Cerebellum (tissue), 4 donors: ENCODE measurements at places on chromosomes 4 and X. TPM values are rescaled to one million over a fixed set of nuclear protein-coding genes. Genes with fewer than 3 reads are reported as not detected.

DNA sequence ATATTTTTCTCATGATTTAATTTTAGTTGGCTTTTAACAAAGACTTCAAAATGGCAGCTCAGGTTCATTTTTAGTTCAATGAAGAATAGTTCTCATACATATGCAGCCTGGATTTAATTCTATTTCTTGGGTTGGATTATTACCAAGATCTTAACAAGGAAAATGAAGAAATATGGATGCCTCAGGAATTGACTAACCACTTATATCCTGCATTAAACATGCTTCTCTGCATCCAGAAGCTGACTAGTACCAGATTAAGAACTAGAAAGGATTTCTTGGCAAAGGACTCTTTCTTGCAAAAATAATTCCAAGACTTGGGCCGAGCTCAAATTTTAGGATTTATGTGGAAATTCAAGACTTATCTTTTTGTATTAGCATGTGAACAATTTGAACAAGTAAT is 5.6 kb upstream of the KLHL2 start:
- no peak for DNase-seq

DNA sequence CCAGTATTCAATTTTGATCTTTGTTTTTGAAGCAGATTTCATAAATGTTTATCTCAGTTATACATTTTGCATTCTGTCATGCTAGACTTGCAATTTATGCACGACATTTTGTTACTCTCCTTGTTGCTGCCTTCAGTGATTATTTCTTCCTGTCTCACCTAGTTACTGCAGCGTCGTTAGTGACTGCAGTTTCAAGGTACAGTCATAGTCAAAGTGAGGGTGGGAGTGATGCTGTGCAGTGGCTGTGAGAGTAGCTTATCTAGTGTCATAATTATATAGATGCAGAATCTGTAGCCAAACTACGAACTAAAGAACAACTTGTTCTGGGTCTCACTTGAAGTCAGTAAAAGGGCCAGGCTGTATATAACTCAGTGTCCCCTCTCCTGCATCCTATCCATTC is 69.8 kb downstream of the GPR101 start:
- no peak for DNase-seq

Gene SOD3
- 0.54 TPM for total RNA-seq

Gene GPRIN3
- total RNA-seq, result 36.8 TPM

DNA sequence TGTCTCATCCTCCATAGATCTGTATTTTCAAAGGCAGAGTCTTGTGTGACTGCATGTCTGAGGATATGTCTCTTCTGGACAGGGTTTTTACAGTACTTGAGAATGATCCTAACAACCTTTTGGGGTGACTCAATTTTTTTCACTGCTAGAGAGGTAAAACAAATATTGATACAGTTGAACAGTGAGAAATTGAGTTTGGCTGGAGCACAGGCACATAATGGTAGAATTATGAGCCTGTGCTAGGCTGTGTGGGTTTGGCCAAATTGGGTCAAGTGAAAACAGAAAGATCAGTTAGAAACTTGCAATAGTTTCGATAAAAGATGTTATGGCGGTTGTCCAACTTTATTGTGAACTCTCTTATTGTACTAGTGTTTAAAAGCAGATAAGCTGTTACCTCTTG is 23.3 kb upstream of the EOLA2 start:
- no peak for DNase-seq

- DNase-seq, result no peak
These were observed 48.2 kb upstream of the TLR2 start for GRCh38 chr4:153635846-153636245.

DNA sequence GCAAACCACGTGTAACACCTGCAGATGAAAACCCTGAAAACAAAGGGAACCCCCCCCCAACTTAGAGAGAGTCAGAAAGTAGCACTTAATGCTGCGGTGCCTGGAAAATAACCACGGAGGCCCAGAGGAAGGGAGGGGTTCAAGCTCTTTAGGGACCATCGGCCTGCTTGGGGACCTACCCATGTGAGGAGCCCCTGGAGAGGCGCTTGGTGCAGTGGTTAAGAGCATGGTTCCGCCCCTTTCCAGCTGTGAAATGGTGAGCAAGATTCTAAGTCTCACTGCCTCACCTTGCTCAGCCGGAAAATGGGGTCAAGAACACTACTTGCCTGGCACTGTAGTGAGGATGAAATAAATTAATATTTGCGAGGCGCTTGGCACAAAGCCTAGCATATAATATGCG is 13.8 kb downstream of the SLC25A5 start:
- DNase-seq, result no peak

Gene FGD1
- total RNA-seq, result 10.3 TPM

DNA sequence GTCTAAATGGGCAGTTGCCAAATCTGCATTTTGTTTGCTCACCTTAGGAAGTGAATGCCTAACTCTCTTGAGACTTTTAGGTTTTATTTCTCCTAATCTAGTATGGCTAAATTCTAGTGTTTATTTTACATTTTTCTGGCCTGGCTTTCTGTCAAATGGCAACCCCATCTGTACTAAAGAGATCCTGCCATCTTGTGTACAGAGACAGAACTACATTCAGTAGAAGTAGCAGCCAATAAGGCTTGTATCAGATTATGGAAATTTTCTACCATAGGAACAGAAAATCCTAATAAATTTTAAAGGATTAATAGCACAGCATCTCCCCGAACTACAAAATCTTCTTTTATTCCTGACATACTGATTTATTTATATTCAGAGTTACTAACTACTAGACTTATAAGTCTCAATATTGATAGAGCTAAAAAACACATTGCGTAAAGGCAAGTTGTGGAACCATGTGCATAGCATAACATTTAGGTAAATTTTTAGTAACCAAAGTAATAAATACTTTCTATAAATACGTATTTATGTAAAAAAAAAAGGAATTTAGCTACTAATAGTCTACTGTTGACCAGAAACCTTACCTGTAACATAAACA is 45.5 kb downstream of the TMEM144 start:
- DNase-seq, result peak; percentile 46

DNA sequence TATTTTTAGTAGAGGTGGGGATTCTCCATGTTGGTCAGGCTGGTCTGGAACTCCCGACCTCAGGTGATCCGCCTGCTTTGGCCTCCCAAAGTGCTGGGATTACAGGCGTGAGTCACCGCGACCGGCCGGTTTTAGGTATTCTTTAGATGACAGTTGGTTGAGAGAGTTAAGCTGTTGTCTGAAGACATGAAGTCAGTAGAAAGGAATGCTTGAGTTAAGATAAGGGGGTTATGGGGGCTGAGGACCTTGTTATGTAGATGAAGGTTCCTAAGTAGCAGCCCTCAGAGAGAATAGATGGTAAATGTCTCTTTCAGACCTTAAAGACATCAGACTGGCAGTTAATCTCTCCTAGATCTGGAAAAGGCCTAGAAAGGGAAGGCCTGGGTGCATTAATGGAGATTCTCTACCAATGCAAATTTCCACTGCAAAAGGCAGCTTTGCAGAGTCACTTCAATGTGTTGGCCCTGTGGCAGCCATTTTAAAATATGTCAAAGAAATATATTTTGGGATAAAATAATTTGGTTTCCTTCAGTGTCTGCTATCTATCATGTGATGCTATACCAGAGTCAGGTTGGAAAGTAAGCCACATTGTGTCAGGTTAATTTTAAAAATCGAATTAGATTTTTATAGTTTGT is 6.4 kb upstream of the ZNF674 start:
- DNase-seq, result no peak
